ENCODE measurements at places on chromosomes 2 and 18.

DNA sequence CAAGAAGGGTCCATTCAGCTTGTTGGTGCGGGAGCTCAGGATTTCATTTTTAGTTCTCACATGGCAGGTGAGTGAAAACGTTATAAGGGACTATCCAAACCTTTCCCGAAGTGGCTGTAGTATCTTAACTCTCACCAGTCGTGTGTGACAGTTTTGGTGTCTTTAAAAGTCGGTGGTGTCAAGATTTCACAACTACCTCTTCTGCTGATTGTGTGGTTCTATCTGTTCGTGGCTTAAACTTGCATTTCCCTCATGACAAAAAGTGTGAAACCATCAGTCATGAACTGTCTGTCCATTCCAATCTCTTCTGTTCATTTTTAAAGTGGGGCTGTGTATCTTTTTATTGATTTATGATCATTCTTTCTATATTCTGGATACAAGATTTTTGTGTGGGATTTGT lies 3.8 kb upstream of the AQP12B start:
- no peak for DNase-seq

DNA sequence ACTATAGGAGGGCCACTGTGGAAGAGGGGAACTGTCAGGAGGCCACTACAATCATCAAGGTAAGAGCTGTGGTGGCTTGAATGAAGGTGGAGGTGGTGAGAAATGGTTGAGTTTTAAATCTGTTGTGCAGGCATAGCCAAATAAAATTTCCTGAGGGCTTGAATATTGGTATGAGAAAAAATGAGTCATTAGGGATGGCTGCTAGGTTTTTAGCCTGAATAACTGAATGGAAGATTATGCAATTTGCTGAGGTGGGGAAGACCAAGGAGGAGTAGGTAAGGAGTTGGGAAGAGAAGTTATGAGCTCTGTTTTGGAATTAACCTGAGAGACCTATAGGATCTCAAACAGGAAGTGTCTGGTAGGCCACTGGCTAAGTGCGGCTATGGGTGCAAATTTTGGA lies 84.0 kb downstream of the KLHL14 start:
- DNase-seq = no peak

GRCh38 chr2:52779446-52779845 lies 988.2 kb upstream of the CHAC2 start:
- no peak for DNase-seq

GRCh38 chr2:72934683-72935610 lies 17.6 kb downstream of the EMX1 start:
- no peak for DNase-seq

- DNase-seq = no peak
Measured at GRCh38 chr2:19898592-19899329, 3.0 kb downstream of the TTC32 start.

- DNase-seq = peak; percentile 95
Measured at GRCh38 chr18:23038712-23039111, 96.6 kb upstream of the CABLES1 start.

- DNase-seq = no peak
Measured at GRCh38 chr2:191314697-191315364, 69.6 kb downstream of the MYO1B start.

- no peak for DNase-seq
Measured at GRCh38 chr2:197954328-197954727, 149.9 kb downstream of the PLCL1 start.

DNA sequence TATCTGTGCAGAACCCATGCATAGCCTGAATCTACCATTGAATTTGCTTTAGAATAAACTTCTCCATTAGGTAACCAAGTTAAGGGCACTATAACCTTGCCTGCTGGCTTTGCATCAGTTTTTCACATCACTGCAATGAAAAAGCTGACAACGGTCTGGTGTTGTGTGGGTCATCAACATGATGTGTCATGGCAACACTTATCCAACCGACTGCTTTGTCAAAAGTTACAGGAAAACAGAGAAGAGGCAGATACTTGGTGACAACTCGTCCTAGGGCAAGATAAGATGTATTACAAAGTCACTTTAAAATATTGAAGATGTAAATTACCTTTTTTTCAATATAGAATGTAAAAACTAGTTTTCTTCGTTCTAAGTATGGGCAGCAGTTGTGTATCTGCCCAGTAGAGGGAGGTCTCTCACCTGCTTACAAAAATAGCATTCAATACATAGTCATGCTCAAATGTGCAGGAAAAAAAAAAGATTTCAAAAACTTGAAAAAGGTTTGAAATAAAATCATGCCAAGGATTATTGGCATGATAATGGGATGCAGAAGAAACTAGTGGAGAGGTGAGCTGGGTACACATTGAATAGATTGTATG lies 96.3 kb downstream of the EVA1A start:
- DNase-seq = no peak

DNA sequence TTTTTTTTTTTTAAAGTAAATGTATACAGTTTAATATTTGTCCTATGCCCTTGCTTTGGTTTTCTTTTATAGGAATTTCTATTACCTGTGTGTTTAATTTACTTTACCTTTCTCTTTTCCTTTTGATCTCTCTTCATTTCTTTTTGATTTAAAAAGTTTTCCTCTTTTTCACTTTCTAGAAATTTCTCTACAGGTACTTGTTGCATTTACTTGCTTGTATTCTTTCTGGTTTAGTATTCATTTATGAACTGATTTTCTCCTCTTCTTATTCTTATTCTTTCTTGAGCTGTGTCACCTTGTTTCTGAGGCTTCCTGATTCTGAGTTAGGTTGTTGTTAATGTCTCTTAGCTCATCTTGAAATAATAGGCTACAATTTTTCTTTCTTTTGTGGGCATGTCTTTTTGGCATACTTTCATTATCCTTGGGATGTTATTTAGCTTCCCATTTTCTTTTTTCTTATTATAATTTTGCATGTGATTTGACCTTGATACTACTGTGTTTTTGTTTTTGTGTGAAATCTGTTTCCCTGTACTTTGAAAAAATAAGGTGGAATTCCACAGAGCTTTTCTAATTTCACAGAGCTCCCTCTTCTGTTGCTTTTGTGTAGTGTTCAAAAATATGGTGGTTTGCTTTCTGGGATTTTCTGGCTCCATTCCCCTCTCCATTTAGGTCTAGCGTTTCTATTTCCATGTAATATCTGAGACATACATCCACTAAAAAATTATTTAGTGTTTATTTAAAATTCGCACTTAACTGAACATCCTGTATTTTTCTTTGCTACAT lies 25.5 kb upstream of the ALMS1 start:
- DNase-seq = no peak

DNA sequence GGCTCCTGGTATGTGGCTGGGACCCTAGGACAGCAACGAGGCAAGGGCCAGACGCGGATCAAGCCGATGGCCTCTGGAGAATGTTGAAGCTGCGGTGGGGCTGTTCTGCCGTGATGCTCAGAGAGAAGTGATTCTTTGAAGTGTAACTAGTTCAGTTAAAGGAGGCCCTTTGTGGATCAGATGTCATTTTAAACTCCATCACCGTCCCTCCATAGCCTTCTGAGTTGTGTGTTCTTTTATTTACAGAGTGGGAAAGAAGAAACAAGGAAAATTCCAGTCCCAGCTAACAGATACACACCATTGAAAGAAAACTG lies 403 bp downstream of the PNO1 start:
- no peak for DNase-seq

DNA sequence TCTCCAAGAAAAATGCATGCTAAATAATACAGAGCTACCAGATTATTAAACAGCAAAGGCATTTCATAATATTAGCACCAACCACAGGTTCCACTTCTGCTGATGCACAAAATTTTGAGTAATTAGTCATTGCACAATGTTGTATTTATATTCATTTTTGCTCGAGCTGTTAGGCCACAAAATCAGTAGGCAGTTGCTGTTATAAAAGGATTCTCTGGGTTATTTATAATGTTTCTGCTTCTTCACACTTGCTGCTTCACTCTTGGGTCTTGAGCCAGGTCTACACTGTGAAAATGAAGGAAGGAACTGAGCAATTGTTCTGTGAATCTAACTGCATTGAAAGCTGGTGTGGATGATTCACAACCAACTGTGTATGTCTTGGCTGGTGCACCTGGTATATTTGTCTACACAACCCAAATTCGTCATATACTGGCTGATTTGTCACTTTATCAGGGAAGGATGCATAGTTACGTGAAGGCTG lies 38.3 kb downstream of the MRPL33 start:
- peak; percentile 76 for DNase-seq

- DNase-seq = no peak
Measured at GRCh38 chr2:230202430-230203109, 17.2 kb downstream of the SP110 start.

GRCh38 chr2:45904267-45904945 lies 252.9 kb downstream of the PRKCE start:
- DNase-seq = no peak

DNA sequence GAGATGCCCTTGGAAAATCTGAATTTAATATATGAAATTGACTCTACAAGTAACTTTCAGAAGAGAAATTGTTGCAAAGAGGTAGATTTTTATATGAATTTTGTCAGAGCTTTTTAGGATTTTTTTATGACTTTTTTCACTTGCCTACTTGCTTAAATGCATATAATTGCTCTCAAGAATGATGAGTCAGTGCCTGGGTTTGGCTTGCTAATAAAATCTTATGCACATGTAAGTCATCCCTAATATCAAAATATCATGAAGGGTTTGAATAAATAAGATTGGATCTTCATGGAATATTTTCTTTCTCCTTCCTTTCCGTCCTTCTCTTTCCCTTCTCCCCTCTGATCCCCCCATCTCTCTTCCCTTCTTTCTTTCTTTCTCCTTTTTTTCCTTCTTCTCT lies 354.1 kb downstream of the TXNL1 start:
- DNase-seq = no peak

- DNase-seq = no peak
Measured at GRCh38 chr18:46623541-46623940, 33.5 kb downstream of the LOXHD1 start.

GRCh38 chr2:235640926-235641723 lies 147.3 kb downstream of the AGAP1 start:
- no peak for DNase-seq

Measured in fibroblast of skin of left quadriceps (primary cell).